Fibroblast of skin of right quadriceps (primary cell): ENCODE measurements at places on chromosomes 16 and 17.

GRCh38 chr16:69555867-69556266 is 9.9 kb upstream of the NFAT5 start:
- no peak for DNase-seq

DNA sequence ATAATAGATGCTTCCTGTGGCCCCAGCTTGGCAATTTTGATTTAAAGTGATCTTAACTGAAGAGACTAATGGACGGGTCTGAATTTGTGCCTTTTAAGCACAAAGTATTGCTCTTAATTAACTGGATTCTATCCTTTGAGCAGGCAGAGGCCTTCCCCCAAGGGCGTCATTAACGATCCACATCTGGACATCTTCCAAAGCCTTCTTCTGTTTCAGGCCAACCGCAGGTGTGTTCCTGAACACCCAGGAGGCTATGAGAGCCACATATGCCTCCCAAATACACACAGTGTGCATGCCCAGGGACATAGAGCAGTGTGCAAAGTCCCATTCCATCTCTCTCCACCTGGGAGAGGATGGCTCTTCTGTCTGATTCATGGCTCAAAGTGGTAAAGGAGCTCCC is 42.3 kb downstream of the MAPT start:
- DNase-seq: no peak

DNA sequence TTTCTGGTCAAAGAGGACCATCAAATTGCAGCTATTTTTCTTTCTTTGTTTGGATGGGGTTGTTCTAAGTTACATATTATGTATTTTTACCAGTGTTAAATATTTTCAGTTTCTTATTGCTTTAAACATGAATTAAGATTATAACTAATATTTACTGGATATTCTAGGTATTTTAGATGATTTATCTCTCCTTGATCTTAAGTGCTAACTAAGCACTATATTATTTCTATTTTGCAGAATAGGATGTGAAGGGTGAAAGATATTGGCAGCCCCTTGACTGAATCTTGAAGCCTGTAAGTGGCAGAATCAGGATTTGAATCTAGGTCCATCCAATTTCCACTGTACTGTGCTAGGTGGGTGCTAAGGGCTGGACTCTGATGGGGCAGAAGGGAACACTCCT is 307.3 kb upstream of the CCL2 start:
- DNase-seq: no peak

- DNase-seq: peak; percentile 24
Observed at GRCh38 chr16:24036614-24037013, 200.8 kb downstream of the PRKCB start.
